ENCODE measurements at places on chromosomes 3 and 15.

- no peak for DNase-seq
These were observed 308.0 kb upstream of the THBS1 start for GRCh38 chr15:39272901-39273300.

- peak; percentile 70 for DNase-seq
These were observed 317.8 kb upstream of the AGTR1 start for GRCh38 chr3:148379763-148380382.

DNA sequence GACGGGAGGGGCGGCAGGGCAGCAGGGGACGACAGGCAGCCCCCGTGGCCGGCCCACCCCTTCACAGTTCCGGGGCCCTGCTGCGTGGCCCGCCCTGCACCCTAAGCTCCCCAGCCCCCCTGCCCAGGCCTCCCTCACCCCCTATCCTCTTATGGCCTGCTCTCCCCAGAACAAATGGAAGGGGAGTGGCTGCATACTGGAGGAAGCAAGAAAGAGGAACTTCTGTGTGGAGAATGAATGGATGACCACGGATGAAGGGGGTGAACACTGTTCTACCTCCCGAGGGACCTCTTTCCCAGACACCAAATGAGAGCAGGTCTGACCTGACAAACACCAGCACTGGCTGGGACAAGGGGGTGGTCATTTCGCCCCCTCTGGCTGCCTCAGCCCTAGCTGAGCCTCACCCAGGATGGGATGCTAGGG, 25.0 kb downstream of the SEC61A1 start:
- no peak for DNase-seq

DNA sequence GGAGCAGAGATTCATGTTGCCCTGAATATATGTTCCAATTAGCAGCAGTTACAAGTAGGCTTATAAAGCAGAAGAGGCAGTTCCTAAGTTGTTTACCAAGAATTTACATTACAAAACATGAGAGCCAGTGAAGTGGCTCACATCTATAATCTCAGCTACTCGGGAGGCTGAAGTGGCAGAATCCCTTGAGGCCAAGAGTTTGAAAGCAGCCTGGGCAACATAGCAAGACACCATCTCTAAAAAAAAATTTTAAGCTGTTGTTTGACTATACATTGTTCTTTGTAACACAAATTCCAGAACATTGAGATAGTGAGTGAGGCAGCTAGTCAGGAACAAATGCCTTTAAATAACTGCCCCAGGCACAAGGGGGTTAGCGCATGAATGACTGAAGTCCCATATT, 10.3 kb upstream of the ZMAT3 start:
- DNase-seq, result no peak

- no peak for DNase-seq
These were observed 52.3 kb downstream of the GLB1 start for GRCh38 chr3:33044676-33045075.

- DNase-seq, result no peak
These were observed 121.3 kb upstream of the IQSEC1 start for GRCh38 chr3:13194285-13195209.

- DNase-seq, result no peak
These were observed 388.3 kb upstream of the IL12A start for GRCh38 chr3:159600291-159600690.

DNA sequence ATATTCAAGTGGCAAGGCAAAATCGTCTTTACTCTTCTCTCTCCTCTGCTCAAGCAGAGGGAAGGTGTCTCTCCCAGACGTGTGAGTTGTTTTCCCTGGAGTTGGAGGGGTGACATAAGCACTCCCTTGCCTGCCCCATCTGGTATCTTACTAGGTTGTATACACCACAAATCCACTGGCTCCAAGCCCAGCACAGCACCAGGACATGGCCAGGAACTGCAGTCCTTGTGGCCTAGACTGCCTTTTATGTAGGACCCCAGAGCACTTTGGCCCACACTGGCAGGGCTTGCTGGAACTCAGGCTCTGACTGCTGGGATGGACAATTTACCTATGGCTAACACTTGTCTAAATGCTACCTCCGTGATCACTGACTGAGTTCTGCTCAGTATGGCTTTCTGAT, 34.0 kb downstream of the DZIP3 start:
- DNase-seq, result no peak

- DNase-seq, result peak; percentile 70
These were observed 67.9 kb upstream of the HEG1 start for GRCh38 chr3:125123451-125124305.

- DNase-seq, result peak; percentile 42
These were observed 23.4 kb upstream of the SEC13 start for GRCh38 chr3:10344147-10344943.

DNA sequence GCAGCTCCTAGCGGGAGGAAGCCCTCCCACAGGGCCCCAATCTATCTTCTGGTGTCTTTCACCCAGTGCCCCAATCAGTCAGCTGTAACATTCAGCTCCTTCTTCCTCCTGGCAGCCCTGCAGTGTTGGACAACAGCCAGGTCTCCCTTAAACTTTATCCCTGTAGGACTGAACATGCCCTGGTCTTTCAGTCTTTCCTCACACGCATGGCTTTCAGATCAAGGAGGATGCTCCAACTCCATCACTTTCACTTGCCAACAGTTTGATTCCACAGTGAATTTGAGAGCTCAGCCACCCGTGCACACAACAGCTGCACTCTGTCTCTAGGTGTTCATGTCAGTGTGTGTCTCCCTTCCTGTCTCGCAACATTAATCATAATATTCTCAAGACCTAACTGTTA, 28.5 kb upstream of the LRRC34 start:
- no peak for DNase-seq

- DNase-seq, result no peak
These were observed 34.1 kb upstream of the KLF13 start for GRCh38 chr15:31292391-31293015.

GRCh38 chr3:48592519-48593087, 2.5 kb downstream of the COL7A1 start:
- peak; percentile 8 for DNase-seq

- peak; percentile 77 for DNase-seq
These were observed 36.3 kb upstream of the TMEM42 start for GRCh38 chr3:44825264-44825925.

DNA sequence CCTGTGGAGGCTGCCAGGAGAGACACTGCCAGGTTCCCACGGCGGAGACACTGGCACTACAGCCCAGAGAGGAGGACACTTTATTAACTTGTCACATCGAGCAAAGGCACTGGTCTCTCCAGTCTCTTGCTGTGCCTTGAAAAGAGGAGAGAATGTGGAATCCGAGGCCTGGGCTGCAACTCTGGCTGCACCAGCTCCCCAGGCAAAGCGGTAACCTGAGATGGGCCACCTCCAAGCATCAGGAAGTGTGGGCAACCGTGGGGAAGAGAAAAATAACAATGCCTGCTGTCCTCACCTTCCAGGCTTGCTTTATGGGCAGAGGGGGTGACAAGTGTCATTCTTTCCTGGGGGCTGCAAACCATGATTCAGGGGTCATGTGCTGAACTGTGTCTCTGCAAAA, 91.6 kb upstream of the RGMA start:
- DNase-seq, result no peak

DNA sequence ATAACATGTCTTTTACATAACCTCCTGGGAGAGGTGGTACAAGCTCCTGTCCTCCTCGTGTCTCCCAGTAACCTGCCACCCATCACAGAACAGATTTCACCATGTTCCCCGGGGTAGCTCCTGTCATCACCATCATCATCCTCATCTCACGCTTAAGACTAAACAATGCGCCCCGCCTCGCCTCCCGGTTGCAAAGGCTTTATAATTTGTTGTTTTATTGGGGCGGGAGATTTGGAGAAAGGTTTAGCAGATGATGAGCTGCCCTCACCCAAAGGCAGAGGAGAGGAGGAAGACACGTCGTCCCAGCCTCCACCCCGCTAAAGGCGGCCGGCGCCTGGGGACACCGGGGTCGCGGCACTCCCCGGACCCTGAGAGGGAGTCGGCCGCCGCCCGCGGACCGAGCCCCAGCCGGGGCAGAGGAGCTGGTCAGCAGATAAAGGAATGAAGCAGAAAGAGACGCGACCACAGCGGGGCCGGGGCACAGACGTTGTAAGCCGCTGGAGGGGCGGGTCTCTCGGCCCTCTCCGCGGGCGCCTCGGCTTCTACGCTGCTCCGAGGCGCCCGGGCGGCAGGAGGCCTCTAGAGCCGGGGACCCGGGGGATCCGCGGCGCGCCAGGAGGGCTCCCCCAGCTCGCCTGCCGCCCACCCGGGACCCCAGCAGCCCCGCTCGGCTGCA, 589 bp downstream of the HERC1 start:
- DNase-seq, result peak; percentile 35

GRCh38 chr3:129575997-129576384, 30.5 kb downstream of the PLXND1 start:
- DNase-seq, result no peak

DNA sequence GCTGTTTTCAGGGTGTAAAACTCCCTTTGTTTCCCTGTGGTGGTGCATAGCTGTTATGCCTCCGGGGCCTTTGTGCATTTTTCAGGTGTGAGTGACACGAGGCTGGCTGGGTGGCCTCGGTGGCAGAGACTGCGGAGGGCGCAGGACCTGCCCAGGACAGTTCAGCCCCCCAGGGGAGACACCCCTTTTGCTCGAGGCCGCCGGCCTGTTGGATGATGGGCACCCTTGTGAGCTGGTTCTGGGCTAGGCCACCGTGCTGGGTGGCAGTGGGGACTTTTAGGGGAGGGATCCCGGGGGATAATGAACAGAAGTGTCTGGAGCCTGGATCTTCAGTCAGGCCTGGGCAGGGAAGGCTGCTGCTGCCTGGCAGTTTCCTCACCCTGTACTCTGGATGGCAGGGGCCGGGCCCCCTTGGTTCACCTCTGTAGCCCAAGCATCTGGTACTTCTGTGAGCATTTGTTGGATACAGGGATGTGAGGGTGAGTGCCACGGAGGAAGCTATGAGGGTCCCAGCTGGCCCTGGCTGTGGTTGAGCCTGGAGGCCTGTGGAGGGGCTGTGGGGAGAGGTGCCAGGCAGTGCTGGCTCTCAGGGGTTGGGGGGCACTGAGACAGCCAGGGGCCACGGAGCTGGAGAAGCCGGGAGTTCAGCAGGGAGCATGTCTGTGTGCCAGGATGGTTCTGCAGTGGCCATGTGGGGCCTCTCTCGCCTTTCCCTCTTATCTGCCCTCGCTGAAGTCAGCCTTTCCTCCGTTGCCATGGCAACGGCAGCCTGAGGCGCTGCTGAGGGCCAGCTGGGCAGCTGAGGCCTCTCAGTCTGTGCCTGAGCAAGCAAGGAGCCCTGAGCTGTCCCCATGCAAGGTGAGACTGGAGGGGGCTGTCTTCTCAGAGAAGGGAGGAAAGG, 49.0 kb downstream of the KY start:
- peak; percentile 56 for DNase-seq

DNA sequence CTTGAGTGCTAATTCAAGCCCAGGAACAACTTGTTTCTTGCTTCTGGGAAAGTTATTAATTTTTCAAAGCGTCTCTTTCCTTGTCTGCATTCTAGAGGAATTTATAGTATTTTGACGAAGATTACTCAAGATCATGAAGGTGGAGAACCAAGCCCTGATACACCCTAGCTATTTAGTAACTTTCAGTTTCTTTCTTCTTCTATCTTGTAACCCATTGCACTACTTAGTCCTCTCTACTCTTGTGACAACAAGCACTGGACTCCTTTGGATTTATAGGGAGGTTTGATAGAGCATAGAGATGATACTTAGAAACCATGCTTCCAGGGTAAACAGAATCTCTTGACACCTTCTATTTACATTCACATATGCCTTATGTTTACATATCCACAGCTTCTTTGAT, 203.3 kb upstream of the GRM7 start:
- DNase-seq, result no peak

DNA sequence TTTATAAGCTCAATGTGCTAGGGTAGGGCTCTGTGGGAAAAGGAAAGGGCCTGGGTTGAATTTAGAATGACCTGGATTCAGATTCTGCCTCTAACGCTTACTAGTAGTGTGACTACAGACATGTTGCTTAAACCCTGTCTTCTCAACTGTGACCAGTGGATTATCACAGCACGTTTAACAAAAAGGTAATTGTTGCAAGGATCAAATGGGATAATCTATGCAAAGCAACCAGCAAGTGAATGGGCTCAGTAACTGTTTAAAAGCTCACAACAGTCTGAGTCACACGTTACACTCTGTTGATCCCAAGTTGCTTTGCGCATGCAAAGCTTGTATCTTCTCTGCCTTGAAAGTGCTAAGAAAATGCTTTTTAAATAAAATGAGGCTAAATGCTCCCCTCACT, 236.5 kb downstream of the IL20RB start:
- no peak for DNase-seq

DNA sequence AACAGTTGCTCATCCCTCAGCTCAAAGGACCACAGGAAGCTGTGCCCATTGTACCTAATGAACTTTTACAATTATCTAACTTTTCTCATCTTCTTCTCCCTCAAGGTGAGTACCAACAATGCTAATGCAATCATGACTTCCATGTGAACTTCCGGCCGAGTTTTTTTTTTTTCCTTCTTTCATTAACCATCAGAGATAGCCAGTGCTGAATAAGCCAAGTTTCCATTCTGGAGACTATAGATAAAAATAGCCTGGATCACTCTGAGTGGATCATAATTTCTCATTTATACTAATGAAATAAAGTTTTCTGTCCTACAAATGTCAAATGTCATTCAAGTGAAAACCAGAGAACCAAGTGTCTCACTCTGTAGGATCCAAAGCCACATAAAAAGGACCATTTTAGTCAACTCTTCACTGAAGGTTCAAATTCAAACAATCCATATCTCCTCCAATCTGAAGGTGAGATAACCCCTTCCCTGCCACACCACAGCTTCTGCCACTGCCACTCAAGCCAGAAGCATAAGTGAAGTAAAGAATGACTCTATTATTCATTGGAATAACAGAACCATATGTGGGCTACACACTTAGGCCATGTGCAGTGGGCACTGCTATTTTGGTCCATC, 5.5 kb downstream of the SUMF1 start:
- no peak for DNase-seq

- peak; percentile 9 for DNase-seq
These were observed 71.3 kb downstream of the NUP210 start for GRCh38 chr3:13348661-13349396.

DNA sequence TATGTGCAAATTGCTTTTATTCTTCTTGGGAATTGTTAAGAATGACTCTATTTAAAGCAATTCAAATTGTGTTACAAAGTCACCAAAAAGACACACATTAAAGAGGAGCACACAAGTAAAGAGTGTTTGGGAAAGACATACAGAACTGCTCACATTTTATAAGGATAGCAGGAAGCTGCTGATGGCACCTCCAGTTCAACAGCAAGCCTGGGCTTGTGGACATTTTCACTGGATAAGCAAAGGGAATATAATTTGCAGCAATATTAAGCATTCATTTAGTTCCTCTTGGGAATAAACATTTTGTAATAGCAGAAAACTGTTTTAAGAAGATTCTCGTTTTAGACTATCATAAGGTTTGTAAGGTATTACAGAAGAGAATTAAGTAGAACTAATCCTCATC, 1271.9 kb downstream of the ZPLD1 start:
- no peak for DNase-seq

- DNase-seq, result peak; percentile 25
These were observed 88.6 kb upstream of the SPRED1 start for GRCh38 chr15:38164061-38164460.
